Activated B cell treated with CpG ODN at 0.5 μM for 24 hours (primary cell): ENCODE measurements at places on chromosomes 12 and 14.

- DNase-seq, result no peak
- no peak overlapping the region for H3K4me3 ChIP-seq
- no peak overlapping the region for H3K27ac ChIP-seq
- peaks cover 40% of the 10 kb centered on the region for H3K36me3 ChIP-seq
- peaks cover 41% of the 10 kb centered on the region for H3K4me1 ChIP-seq
- no peaks in the 10 kb centered on the region for H3K27me3 ChIP-seq
Measured at GRCh38 chr14:61749264-61749663, 13.0 kb upstream of the SNAPC1 start.

DNA sequence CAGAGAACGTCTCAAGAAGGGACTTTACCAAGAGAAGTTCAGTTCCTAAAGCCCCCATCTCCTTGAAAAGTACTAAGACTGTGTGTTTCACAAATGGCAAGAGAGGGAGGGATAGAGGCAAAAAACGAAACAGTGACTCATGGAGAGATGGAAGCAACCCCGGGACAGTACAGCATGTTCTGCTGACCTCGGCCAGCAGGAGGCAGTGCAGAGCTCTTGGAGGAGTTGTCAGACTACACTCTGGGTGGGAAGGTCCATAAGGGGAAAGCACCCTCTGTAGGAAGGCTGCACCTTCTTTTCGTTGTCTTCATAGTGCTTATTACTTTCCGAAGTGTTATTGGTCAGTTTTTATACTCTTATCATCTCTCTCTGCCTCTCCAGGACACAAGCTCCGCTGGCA lies 525.2 kb upstream of the CCDC196 start:
- peaks cover 25% of the 10 kb centered on the region for H3K27me3 ChIP-seq
- no peak overlapping the region for H3K27ac ChIP-seq
- H3K4me3 ChIP-seq, result no peak overlapping the region
- H3K4me1 ChIP-seq, result no peaks in the 10 kb centered on the region
- peak; percentile 27 for DNase-seq

- no peak overlapping the region for H3K4me3 ChIP-seq
- no peaks in the 10 kb centered on the region for H3K27me3 ChIP-seq
- no peak for DNase-seq
- H3K36me3 ChIP-seq, result no peaks in the 10 kb centered on the region
Measured at GRCh38 chr14:105071942-105072341, 6.7 kb upstream of the GPR132 start.

DNA sequence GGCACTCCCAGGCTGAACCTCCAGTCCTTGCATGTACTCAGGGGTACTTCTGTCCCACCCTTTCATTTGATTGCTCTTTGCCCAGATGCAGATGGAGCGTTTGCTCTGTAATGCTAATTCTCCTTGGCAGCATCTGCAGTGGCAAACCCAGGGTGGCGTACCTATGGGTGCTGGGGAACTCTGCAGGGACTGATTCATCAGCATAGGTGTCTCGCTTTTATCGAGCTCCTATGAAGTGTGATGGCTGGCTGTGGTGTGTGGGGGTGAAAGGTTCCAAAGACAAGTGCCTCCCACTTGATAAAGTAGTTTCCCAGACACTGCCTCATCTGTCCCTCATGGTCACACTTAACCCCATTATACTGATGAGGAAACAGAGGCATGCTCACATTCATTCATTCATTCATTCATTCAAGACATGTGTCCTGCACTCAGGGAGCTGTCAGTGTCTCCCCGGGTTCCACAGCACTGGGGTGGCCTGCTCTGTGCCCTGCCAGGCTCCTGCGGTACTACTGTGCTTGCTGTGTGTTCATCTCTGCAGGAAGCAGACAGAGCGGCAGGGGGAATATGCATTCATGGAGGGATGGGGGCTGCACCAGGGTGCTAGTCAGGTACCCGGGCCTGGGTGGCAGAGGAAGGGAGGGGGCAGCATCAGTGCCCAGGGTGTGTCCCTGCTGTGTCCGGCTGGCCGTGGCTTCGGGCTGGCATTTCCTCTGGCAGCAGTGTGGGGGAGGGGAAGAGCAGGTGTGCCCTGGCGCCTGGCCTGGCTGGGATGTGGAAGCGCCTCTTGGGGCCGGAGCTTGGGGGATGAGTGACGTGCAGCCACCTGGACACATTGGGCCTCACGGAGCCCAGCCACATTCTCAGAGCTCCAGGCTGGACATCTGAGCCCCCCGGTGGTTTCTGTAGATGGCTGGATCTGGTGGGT lies 110.9 kb downstream of the TSPAN9 start:
- no peak overlapping the region for H3K27ac ChIP-seq
- H3K36me3 ChIP-seq, result no peaks in the 10 kb centered on the region

- no peaks in the 10 kb centered on the region for H3K27me3 ChIP-seq
- no peak overlapping the region for H3K4me3 ChIP-seq
- no peaks in the 10 kb centered on the region for H3K36me3 ChIP-seq
- no peak for DNase-seq
Measured at GRCh38 chr12:95986635-95987570, 9.2 kb downstream of the HAL start.

DNA sequence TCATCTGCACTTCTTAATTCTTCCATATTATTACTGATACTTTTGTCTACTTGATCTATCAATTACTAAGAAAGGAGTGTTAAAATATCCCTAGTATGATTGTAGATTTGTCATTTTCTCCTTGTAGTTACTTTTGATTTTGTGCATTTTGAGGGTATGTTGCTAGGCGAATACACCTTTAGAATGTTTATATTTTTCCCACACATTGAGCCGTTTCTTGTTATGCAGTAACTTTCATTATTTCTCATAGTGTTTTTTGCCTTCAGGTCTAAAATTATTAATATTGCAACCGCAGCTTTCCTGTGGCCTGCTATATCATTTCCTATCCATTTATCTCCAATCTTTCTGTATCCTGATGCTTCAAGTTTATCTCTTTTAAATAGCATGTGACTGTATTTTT lies 44.6 kb upstream of the C12orf42 start:
- no peaks in the 10 kb centered on the region for H3K36me3 ChIP-seq
- no peaks in the 10 kb centered on the region for H3K27me3 ChIP-seq
- H3K4me3 ChIP-seq, result no peak overlapping the region
- no peak overlapping the region for H3K27ac ChIP-seq

- no peaks in the 10 kb centered on the region for H3K36me3 ChIP-seq
- DNase-seq, result no peak
- no peak overlapping the region for H3K27ac ChIP-seq
- peak overlapping the region; percentile 38 for H3K4me3 ChIP-seq
- H3K4me1 ChIP-seq, result peaks cover 3% of the 10 kb centered on the region
Measured at GRCh38 chr14:104843442-104844305, 21.4 kb upstream of the CEP170B start.

GRCh38 chr14:89719366-89720075 lies 235.0 kb downstream of the EFCAB11 start:
- H3K27me3 ChIP-seq, result no peaks in the 10 kb centered on the region
- H3K4me1 ChIP-seq, result peaks cover 56% of the 10 kb centered on the region
- no peak for DNase-seq
- H3K4me3 ChIP-seq, result peak overlapping the region; percentile 69
- H3K36me3 ChIP-seq, result no peaks in the 10 kb centered on the region

DNA sequence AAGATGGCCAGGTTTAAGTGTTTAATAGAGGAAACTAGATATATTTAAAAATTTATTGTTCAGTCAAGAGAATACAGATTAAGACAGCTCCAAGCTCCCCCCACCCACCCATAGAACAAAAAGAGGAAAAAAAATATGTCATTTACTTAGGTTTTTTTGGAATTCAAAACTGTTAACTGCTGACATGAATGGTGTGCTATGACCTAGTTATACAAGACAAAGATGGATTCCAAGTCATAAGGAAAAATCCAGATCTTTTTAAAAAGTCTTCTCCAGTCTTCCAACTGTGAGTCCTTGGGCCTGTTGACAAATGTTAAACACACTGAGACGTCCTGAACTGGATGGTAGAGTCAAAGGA lies 1.3 kb upstream of the SETD1B start:
- no peaks in the 10 kb centered on the region for H3K27me3 ChIP-seq
- H3K4me3 ChIP-seq, result peak overlapping the region; percentile 93
- peaks cover 54% of the 10 kb centered on the region for H3K4me1 ChIP-seq
- peaks cover 45% of the 10 kb centered on the region for H3K36me3 ChIP-seq
- H3K27ac ChIP-seq, result peak overlapping the region; percentile 100

DNA sequence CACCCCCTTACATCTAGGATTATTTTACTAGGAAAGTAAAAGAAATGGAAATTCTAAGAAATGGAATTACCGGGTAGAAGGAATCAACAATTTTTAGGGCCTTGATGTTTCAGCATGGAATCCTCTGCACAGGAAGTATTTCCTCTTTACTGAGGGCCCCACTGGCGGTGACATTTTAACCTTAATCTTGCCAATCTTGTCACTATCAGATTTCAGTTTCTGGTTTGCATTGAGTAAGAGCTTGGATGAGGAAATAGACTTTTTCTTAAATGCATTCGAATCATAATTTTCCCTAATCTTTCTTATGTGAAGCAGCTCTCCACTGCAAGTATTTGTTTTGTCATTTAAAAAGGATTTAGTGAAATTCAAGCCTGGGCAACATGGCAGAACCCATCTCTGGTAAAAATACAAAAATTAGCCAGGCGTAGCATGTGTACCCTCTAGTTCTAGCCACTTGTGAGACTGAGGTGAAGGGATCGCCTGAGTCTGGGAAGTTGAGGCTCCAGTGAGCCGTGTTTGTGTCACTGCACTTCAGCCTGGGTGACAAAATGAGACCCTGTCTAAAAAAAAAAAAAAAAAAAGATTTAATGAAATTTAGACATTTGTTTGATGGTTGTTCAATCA lies 40.7 kb downstream of the TPCN1 start:
- no peaks in the 10 kb centered on the region for H3K27me3 ChIP-seq
- peaks cover 46% of the 10 kb centered on the region for H3K36me3 ChIP-seq
- DNase-seq, result no peak

DNA sequence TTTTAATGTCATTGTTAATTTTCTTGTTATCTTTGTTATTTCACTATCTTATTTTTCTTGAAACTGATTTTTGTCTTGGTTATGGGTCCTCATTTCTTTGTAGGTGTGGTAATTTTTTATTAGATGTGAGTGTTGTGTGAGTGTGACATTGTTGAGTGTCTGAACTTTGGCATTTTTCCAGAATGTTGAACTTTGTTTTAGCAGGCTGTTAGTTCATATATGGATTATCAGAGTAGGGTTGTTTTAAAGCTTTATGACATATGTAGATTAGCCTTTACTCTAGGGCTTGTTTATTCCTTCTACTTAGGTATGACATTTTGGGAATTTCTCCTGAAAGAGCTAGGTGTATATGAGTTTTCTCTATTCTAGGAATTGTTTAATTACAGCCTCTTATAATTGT lies 103.9 kb downstream of the ARID2 start:
- no peak overlapping the region for H3K27ac ChIP-seq
- H3K36me3 ChIP-seq, result peaks cover 58% of the 10 kb centered on the region
- no peak for DNase-seq
- H3K27me3 ChIP-seq, result no peaks in the 10 kb centered on the region

DNA sequence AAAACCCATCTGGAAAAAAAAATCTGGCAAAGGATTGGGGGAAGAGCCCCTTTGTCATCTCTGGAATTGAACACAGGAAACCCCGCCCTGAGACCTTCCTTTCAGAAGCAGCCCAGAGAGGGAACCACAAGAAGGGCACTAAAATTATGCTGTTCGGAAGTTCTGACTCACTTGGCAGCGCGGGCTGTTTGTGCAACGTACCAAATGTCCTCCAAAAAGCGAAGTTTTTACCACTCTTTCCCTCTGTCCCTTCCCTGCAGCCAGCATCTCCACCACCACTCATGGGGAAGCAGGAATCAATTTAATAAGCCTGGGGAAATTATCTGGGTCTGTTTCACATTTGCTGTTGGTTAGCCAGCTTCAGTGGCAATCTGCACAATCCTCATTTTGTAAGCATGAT lies 3.2 kb upstream of the SYNE3 start:
- peaks cover 5% of the 10 kb centered on the region for H3K36me3 ChIP-seq
- H3K4me3 ChIP-seq, result peak overlapping the region; percentile 75
- peak overlapping the region; percentile 93 for H3K27ac ChIP-seq

- no peaks in the 10 kb centered on the region for H3K36me3 ChIP-seq
- no peak overlapping the region for H3K27ac ChIP-seq
- H3K4me1 ChIP-seq, result no peaks in the 10 kb centered on the region
- DNase-seq, result no peak
- H3K4me3 ChIP-seq, result no peak overlapping the region
Measured at GRCh38 chr14:49512147-49512551, 74.0 kb downstream of the RPS29 start.

- no peak for DNase-seq
- no peaks in the 10 kb centered on the region for H3K27me3 ChIP-seq
- H3K4me1 ChIP-seq, result peaks cover under 1% of the 10 kb centered on the region
- H3K27ac ChIP-seq, result no peak overlapping the region
- no peak overlapping the region for H3K4me3 ChIP-seq
Measured at GRCh38 chr12:88166179-88166578, 24.1 kb downstream of the TMTC3 start.

DNA sequence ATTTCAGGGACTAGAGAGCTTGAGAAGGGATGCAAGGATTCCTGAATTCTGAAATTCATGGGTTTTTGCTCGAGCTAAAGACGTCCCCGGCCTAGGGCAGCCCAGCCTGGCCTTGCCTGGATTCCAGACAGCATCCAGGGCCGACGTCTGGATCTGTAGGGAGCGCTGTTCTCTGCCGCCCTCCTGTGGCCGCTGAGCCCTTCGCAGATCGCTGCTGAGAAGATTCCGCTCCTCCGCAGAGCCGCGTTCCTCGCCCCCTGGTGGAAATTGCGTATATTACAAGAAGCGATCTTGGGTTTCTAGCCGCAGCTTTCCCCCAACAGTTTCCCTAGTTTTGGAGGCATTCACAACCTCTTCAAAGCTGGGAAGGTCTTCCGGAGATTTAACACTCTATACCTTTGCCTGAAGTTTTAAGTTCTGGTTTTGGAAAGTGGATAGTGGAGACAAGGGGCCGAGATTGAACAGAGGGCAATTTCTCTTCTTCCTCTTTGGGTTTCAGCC lies 5.1 kb downstream of the CISTR start:
- peaks cover 18% of the 10 kb centered on the region for H3K4me1 ChIP-seq
- peak; percentile 70 for DNase-seq
- peak overlapping the region; percentile 57 for H3K27ac ChIP-seq

- no peaks in the 10 kb centered on the region for H3K27me3 ChIP-seq
- H3K36me3 ChIP-seq, result peaks cover 9% of the 10 kb centered on the region
- H3K27ac ChIP-seq, result no peak overlapping the region
- DNase-seq, result no peak
- H3K4me1 ChIP-seq, result no peaks in the 10 kb centered on the region
- no peak overlapping the region for H3K4me3 ChIP-seq
Measured at GRCh38 chr14:70514168-70515069, 20.4 kb downstream of the ADAM20 start.

- no peaks in the 10 kb centered on the region for H3K4me1 ChIP-seq
- H3K27me3 ChIP-seq, result peaks cover 16% of the 10 kb centered on the region
- no peak for DNase-seq
- H3K27ac ChIP-seq, result no peak overlapping the region
Measured at GRCh38 chr12:30779578-30779977, 24.8 kb upstream of the CAPRIN2 start.

DNA sequence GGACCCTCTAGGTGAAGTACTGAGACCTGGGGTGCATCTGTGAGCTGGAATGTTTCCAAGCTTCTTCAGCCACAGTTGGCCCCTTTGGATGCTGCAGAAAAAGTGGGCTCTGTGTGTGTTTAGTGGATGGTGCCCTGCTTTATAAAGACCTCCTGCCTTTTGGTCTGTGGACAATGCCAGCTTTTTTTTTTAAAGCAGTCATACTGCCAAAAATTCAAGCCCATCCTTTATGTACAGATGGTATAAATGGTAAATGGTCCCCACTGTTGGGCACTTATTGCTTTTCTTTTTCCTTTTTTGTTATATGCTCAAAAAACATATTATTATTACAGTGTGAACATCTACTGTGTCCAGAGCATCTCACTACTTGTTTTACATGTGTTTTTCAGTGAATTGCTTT lies 81.1 kb downstream of the SMOC1 start:
- no peak overlapping the region for H3K4me3 ChIP-seq
- no peaks in the 10 kb centered on the region for H3K36me3 ChIP-seq
- no peaks in the 10 kb centered on the region for H3K4me1 ChIP-seq
- H3K27me3 ChIP-seq, result peaks cover 18% of the 10 kb centered on the region
